Endothelial cell of umbilical vein (primary cell): ENCODE measurements at places on chromosomes 3 and 15. TPM values are rescaled to one million over a fixed set of nuclear protein-coding genes. Genes with fewer than 3 reads are reported as not detected.

GRCh38 chr3:146065573-146066006 lies 95.4 kb downstream of the PLOD2 start:
- DNase-seq = peak; percentile 80

GRCh38 chr3:105653868-105654267 lies 214.9 kb downstream of the CBLB start:
- no peak for DNase-seq

- DNase-seq = no peak
These were observed 6.6 kb upstream of the ATP2B2 start for GRCh38 chr3:10511809-10512494.

DNA sequence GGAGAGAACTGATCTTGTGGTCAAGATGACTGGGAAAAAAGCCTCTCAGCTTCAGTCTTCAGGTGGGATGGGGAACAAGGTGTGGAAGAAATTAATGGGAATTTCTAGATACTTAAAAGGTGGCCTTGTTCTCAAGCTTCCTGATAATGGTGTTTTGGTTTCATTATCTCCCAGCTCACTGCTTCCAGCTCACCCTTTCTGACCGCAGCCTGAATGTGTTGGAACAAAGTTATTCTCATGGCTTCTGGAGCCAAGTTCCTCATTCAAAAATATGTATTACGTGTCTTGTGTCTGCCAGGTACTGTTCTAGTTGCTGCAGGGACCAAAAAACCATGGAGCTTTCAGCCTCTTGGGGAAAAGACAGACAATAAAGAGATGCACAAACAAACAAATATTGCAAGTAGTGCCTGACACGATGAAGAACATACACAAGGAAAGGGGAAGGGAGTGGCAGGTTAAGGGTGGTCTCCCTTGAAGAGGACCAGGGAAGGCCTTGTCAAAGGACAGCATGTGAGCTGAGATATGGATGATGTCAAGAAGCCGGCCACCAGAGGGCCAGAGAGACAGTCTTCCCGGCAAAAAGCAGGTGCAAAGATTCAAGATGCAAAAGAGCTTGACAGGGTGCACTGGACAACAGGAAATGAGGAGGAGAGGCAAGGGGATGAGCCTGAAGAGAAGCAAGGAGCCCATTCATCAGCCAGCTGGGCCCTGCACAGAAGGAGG lies 35.5 kb downstream of the ARRDC4 start:
- peak; percentile 16 for DNase-seq

- no peak for DNase-seq
These were observed 70.9 kb upstream of the TMEM115 start for GRCh38 chr3:50430191-50430590.

The NDN gene
- 19.0 and 19.2 TPM in 2 replicates for total RNA-seq
